CD4-positive, alpha-beta memory T cell (primary cell): ENCODE measurements at places on chromosomes 12 and 14. TPM values are rescaled to one million over a fixed set of nuclear protein-coding genes. Genes with fewer than 3 reads are reported as not detected.

- no peak for DNase-seq
Measured at GRCh38 chr12:64806593-64807460, 17.6 kb upstream of the TBC1D30 start.

GRCh38 chr12:27682534-27682933 lies 13.7 kb upstream of the REP15 start:
- DNase-seq = no peak

The SNX6 gene
- 145 TPM for polyA plus RNA-seq

The CDKN1B gene
- polyA plus RNA-seq = 12.5 TPM

The GLT8D2 gene
- 0.15 TPM for polyA plus RNA-seq

The TAS2R43 gene
- not detected for polyA plus RNA-seq

The YBX3 gene
- polyA plus RNA-seq = 1.7 TPM

DNA sequence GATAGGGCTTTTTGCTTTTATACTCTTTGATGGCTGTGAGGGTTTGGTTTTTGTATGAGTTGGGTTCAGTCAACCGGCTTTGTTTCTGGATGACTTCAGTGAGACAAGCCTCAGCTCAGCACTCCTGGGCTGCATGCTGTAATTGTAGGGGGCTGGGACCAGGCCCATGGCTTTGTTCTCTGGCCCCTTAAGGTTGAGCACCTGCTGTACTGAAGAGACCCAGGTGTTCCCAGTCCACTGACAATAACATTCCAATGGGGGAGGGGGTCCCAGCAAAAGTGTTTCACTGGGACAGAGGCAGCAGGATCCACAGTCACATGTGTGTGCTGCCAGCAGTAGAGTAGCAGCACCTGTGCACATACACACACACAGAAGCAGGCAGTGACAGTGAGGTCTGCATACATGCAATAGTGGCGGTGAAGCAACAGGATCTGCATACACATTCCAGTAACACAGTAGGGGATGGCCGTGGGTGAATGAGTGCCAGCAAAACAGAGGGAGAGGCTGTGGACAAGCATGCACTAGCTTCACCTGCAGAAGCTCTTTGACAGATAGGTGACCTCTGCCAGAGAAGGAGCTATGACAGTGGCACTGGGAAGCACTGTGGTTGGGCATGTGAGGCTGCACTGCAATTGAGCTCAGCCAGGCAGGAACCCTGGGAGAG lies 240.4 kb downstream of the ASCL1 start:
- no peak for DNase-seq

DNA sequence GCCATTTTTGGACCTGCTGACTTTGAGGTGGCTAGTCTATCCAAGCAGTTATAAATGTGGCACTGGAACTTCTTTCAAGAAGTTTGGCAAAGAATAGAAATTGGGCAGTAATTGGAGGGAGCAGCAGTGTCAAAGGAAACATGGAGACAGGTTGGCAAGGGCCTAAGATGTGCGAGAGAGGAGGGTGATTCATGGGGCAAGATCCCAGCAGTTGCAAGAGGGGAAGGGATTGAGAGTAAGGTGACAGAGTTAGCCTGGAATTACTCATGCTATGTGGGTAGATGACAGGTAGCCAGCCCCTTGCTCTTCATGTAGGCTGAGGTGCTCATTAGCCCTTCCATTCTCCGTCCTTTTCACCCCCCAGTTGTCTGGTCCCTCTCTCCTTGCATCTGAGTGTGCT lies 42.2 kb downstream of the FBXL14 start:
- DNase-seq = no peak

- no peak for DNase-seq
Measured at GRCh38 chr12:125098676-125099408, 33.6 kb downstream of the AACS start.

GRCh38 chr14:68631394-68632053 lies 161.3 kb downstream of the ZFP36L1 start:
- no peak for DNase-seq

GRCh38 chr14:33331176-33331949 lies 392.7 kb downstream of the NPAS3 start:
- no peak for DNase-seq

DNA sequence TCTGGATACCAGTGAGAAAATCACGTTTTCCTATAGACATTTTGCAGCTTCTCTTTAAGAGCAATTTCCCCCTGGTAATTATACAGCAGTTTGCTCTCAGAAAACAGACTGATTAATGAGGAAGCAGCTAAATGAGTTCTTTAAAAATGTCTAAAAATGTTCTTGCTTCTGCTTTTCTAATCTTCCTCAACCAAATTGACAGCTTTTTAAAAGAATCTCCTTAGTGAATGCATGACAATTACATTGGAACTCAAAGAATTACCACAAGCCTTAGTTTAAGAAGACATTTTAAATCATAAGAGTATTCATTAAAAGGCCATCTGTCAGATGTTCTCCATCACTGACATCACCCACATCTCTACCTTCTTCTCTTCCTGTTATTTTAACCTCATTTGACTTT lies 135.8 kb upstream of the PLXNC1 start:
- no peak for DNase-seq

The BCL11B gene
- 11.6 TPM for polyA plus RNA-seq

The PMEL gene
- polyA plus RNA-seq = not detected

DNA sequence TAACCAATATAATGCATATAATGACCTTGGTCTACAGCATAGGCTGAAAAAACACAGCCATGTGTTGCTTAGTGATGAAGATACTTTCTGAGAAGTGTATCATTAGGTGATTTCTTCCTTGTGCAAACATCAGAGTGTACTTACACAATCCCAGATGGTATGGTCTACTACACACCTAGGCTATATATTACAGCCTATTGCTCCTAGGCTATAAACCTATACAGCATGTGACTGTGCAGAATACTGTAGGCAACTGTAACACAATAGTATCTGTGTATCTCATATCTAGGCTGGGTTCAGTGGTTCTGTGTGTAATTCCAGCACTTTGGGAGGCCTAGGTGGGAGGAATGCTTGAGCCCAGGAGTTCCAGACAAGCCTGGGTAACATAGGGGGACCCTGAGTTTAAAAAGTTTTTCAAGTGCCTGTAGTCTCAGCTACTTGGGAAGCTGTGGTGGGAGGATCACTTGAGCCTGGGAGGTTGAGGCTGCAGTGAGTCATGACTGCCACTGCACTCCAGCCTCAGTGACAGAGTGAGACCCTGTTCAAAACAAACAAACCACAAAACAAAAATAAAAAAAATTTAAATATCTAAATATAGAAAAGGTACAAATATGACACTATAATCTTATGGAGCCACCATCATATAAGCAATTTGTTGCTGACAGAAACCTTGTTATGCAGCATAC lies 66.6 kb downstream of the GRIP1 start:
- DNase-seq = no peak

GRCh38 chr12:69969011-69969410 lies 144.0 kb downstream of the MYRFL start:
- DNase-seq = no peak

DNA sequence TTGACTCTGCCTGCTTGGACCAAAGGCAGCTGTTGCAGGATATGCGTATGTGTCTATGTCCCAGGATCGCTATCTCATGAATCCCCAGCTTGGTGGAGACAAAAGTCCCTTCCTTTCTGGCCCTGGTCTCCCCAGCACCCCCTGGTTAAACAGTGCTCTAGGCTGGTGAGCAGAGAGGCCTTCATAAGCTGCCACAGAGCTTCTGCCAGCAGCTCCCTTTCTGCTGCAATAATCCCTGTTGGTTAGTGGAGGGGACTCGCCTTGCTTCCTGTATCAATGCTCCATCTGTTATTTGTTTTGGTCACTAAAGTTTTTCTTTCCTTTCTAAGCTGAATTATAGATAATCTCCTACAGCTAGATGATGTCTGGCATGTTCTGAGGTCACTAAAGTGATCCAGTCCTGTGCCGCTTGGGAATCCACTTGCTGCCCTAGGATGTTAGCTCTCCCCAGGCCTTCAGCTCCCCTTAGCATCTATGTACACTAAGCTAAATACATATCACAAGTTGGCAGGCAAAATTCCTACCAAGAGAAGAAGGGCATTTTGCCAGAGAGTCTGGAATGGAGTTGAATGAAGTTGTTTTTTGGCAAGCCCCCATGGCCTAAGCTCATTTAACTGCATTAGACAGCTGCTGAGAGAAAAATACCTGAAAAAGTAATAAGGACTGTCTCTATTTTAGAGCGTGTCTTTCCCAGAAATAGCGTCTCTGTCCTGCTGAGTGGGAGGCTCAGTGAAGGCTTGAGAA lies 47.8 kb downstream of the RDH12 start:
- DNase-seq = no peak

GRCh38 chr14:49946320-49947141 lies 53.6 kb downstream of the ARF6 start:
- DNase-seq = peak; percentile 40
